GM23338 (cell line): ENCODE measurements at places on chromosomes 7 and 10. TPM values are rescaled to one million over a fixed set of nuclear protein-coding genes. Genes with fewer than 3 reads are reported as not detected.

DNA sequence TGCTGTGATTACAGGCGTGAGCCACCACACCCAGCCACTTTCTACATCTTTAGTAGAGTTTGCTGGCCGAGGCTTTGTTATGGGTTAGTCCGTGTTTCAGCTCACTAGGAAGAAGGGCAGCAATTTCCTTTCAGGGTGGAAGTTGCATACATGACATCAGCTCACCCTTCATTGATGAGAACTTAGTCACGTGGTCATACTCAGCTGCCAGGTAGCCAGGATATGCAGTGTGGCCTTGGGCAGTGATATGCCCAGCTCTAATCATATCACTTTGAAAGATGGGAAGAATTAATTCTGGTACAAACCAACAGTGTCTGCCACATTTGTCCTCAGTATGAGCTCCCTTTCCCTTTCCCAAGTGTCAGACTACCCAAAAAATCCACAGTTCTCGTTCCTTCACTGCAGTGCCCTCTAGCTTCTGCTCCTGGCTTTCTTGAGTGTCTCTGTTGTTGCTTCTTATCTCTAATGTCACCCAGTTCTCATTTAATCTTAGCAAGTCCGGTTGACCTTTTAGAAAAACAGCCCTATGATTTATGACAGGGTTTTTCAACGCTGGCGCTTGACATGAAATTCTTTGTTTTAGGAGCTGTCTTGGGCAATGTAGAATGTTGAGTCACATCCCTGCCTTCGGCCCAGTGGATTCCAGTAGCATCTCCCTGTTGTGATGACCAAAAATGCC lies 108.7 kb upstream of the ITGB1 start:
- peak; percentile 48 for DNase-seq

The UNCX gene
- not detected in 2 replicates for polyA plus RNA-seq

GRCh38 chr7:51019191-51019844 lies 236.6 kb upstream of the GRB10 start:
- no peak for DNase-seq

The WDR86 gene
- 7.1 and 9.1 TPM in 2 replicates for polyA plus RNA-seq

DNA sequence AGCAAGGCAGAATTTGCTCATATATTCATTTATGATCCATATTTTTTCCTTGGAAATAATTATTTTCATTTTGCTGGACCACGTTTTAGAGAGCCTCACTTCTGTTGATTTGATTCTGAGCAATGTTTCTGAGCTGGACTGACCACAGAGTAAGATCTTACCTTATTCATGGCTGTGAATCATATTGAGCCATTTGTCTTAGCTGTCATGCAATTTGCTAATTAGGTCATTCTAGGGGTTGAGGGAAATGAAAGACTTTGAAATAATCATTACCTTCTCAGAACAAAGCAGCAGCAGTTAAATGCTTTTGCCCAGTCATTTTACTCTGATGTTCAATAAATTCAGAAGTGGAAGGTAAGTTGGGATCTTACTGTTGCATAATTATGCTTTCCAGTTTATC lies 251.4 kb downstream of the SDK1 start:
- no peak for DNase-seq

The SPAG6 gene
- polyA plus RNA-seq: 0.21 and 0.33 TPM in 2 replicates

DNA sequence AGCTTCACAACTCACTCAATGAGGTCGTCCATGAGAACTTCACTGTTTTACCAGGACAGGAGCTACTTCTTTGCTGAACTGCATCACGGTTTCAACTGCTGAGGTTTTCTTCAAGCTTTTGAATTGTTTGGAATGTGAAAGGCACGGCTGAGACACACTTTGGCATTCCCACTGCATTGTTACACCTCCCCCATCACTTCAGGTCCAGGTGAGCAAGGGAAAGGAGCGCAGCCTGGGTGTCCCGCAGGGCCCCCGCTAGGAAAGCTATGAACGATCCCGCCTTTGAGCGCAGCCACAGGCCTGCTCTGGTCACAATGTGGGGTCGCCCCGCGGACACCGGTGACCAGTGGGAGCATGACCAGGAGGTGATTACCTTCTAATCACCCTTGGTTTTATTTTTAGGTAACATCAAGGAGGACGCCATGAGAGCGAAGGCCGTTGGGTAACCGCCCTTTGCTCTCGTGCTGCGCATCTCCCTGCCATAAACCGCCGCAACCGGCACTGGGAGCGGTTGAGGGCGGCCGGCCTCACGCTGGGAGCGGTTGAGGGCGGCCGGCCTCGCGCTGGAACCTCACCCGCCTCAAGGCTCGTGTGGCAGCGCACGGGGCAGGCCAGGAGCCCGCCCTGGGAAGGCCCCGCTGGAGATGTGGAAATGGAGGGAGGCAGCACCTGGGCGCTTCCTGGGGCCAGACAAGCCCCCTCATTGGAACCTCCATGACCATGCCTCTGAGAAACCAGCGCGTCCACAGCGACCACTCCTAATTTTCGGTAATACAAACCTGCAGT lies 50.9 kb upstream of the SGMS1 start:
- DNase-seq: peak; percentile 56

The ACHE gene
- 3.6 and 3.9 TPM in 2 replicates for polyA plus RNA-seq

GRCh38 chr7:27685209-27685608 lies 22.5 kb upstream of the HIBADH start:
- no peak for DNase-seq

The PIP4K2A gene
- polyA plus RNA-seq: 39.9 and 40.3 TPM in 2 replicates

DNA sequence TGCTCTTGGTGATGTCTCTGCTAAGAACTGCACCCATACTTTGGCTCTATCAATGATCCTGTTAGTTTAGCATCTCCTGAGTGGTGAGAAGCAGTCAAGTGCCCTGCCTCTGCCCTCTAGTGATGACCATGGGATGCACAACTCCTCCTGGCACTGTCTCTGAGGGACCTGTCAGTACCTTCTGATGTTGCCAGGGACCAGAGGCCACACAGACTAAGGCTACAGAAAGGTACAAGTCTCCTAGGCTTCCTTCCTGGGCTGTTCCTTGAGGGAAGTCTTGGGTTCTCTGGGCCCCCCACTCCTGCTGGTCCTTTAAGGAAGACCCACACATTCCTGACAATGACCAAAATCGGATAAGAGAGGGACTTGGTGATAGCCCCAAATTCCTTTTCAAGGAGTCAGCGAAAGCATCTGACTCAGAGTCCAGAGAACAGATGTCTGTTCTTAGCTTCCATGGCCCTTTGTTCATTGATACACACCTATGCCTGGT lies 15.3 kb downstream of the NKX2-3 start:
- DNase-seq: peak; percentile 71

DNA sequence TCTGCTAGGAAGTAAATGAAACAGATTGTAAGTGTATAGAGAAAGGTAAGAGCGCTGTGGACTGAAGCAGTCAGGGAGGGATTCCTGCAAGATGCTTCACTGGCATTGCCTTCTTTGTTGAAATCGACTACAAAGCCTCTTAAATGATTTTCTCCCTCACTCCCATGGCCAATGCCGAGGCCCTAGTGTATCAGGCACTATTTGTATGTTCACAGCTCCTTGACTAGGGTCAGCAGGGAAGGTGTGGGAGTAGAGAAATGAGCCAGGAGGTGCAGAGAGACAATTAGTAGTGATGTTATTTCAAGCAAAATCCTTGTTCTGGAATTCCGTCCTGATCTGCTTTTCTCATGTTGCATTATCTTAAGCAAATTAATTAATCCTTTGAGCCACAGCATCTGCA lies 22.9 kb upstream of the DUSP5 start:
- no peak for DNase-seq

The OR2A42 gene
- 1.8 and 2.1 TPM in 2 replicates for polyA plus RNA-seq

DNA sequence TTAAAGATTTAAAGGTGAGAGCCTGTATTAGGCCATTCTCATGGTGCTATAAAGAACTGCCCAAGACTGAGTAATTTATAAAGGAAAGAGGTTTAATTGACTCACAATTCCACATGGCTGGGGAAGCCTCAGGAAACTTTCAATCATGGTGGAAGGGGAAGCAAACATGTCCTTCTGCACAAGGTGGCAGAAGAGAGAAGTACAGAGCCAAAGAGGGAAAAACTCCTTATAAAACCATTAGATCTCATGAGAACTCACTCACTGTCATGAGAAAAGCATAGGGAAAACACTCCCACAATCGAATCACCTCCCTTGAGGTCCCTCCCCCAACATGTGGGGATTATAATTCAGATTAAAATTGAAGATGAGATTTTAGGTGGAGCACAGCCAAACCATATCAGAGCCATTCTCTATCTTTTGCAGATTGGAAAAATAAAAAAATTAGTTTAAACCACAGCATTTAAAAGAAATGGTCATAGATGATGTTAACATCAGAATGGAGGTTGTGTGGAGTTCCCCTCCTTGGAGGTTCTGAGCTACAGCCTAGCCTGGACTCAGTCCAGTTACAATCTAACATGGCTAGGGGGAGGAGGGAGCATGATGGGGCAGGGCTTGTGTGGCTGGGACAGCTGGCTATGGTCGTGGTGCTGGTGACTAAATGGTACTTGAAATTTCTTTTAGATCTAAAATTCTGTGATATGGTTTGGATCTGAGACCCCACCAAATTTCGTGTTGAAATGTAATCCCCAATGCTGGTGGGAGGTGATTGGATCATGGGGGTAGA lies 33.1 kb downstream of the GSTO2 start:
- DNase-seq: no peak

- DNase-seq: no peak
These were observed 23.9 kb upstream of the GRID1 start for GRCh38 chr10:86390337-86391120.

DNA sequence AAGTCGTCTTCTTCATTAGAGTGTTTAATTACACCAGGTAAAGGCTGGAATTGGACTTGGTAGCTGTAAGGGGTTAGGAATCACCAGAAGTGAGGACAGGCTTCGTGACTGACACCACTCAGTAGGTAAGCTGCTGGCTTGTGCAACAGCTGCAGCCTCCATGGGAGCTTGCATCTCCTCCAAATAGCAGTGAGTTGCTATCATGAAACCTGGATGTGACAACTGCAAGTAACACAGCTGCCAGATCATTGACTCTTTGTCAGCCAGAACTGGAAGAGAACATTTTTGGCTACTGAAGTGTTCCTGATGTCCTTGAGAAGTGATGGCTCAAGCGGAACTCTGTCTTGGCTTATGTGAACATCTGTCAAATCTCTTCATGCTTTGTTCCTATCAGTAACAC lies 64.1 kb upstream of the MSRB2 start:
- no peak for DNase-seq
